ENCODE measurements at places on chromosomes 2 and 18.
A peak's percentile ranks its signal among the peaks of the same experiment; 100 is the strongest.

- DNase-seq, result no peak
Observed at GRCh38 chr2:64634345-64635267, 19.1 kb downstream of the SERTAD2 start.

DNA sequence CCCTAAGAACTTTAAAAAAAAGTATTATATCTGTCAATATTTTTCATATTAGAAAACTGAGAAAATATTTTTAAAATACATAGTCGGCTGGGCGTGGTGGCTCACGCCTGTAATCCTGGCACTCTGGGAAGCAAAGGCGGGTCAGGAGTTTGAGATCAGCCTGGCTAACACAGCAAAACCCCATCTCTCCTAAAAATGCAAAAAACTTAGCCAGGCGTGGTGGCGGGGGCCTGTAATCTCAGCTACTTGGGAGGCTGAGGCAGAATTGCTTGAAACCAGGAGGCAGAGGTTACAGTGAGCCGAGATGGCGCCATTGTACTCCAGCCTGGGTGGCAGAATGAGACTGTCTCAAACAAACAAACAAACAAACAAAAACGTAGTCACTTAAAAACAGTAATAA, 5.1 kb upstream of the KCMF1 start:
- DNase-seq, result no peak

DNA sequence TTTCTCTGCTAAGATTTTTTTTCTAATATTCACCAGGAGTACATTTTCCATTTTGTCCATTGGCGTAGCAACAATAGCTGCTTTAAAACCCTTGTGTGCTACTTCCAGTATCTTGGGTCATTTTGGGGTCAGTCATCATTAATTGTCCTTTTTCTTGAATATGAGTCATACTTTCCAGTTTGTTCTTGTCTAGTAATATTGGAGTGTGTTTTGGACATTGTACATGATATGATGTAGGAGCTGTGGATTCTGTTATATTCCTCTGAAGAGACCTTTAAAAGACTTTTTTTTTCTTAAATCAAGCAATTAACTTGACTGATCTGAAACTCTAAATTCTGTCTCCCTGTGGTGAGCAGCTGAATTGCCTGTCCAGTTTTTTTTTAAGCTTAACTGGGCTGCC, 40.8 kb downstream of the AGPS start:
- DNase-seq, result peak; percentile 60

DNA sequence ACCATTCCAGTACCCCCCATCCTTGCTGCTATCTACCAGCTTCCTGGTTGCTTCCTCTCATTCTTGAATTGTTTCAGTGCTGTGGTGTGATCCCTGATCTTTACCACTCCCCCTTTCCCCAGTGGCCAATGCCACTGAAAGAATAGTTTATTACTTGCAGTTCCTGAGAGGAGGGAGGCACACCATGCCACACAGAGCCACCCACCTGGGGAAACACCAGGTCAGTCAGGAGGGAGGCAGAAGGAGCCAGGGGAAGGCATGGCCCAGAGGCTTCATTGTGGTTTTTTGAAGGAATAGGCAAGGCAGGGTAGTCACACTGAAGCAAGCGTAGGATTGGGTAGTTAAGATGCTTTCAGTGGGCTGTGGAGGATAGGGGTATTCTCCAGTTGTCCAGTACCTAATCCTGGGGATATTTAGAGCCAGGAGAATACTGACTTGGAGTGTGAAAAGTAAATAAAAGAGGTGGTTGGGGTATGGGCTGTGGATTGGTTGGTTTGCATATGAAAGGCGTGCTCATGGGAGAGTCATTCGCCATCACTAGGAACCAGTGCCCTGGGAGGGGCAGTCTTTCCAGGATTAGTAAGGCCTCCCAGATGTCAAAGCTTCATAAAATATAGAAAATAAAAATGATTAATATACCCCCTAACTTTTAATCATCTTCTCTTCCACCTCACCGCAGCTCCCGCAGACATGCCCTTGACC, 6.7 kb upstream of the TMEM177 start:
- DNase-seq, result no peak
